ENCODE measurements at places on chromosomes 7 and 10.

DNA sequence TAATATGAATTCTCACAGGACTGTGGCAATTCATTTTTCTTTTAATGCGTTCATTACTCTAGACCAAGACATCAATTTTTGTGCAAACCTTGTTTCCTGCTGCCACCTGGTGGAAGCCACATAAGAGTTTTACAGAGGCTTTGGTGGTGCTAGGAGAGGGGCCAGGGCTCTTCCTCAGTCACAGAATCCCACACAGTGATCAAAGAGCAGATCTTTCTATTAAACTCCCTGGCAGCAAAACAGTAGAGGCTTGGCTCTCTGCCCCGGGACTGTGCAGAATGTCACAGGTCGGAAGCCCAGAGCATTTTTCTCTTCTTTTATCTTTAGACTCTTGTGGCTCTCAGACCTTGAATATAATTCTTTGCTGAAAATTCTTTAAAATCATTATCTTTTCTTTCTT is 506.4 kb upstream of the C7orf33 start:
- no peak for DNase-seq

DNA sequence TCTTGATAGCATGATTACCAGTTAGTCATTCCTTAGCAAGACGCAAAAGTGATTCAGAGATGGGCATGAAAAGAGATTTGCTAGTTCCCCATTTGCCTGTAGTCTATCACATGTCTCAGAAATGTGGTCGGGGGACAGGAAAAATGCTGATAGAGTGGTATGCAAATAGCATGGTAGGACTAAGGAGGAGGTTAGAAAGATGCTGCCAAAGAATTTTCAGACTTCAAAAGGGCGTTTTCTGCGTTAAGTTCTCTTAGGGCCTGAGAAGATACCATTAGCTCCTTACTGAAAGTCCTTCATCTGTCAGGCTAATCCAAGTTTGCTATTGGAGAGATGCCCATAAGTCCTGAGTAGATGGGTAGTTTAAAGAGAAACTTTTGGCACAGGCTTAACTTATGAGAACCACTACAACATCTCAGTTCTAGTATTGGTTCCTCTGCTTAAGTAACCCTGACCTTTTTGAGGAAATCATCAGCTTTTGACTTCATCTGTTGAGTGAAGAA is 2.7 kb downstream of the CALD1 start:
- no peak for DNase-seq

GRCh38 chr7:82105463-82105862 is 335.6 kb upstream of the HGF start:
- DNase-seq: no peak

DNA sequence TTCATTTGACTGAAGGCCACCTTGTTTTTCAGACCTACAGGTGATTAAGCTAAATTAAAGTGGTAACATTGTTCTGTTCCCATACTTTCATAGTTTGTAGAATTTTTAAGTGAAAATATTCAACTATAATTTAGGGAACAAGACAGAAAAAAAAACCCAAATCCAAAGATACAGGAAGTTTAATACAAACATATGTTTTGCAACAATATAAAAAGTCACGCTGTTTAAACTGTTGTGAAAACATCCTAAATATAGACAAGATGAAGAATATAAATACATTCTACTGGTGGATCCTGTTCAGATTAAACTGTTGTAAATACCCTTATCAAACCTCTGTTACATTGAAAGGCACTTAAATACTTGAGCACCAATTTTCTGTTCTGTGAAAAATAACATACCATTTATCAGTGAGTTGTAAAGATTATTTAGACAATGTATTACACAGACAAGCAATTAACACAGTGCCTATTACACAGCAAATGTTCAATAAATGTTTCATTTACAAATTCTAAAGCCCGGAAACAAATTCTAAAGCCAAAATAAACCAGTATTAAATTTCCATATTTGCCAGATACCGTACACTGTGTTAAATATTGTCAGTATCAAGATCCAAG is 14.2 kb downstream of the ASZ1 start:
- no peak for DNase-seq

GRCh38 chr10:104072786-104073185 is 12.9 kb downstream of the COL17A1 start:
- no peak for DNase-seq

- DNase-seq: peak; percentile 13
These were observed 2.4 kb downstream of the CHST12 start for GRCh38 chr7:2405601-2406345.

DNA sequence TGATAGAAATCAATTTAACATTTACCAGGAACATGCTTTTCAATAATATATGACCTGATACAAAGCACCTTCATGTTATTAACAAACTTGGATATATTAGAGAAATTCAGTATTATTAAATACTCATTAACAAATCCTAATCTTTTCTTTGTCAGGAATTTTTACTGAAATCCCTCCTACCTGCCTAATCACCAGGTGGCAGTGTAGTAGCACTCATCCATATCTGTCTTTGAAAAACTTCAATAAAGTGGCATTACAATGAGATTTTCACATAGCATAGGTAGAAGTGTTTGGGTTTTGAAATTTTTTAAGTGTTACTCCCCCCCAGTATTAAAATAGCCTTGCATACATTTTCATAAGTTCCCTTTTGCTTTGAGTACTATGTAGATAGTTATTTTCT is 1246.6 kb upstream of the LRRN3 start:
- DNase-seq: no peak

GRCh38 chr7:23746629-23747028 is 36.6 kb downstream of the STK31 start:
- DNase-seq: no peak

GRCh38 chr10:36182179-36182566 is 540.1 kb upstream of the FZD8 start:
- no peak for DNase-seq

DNA sequence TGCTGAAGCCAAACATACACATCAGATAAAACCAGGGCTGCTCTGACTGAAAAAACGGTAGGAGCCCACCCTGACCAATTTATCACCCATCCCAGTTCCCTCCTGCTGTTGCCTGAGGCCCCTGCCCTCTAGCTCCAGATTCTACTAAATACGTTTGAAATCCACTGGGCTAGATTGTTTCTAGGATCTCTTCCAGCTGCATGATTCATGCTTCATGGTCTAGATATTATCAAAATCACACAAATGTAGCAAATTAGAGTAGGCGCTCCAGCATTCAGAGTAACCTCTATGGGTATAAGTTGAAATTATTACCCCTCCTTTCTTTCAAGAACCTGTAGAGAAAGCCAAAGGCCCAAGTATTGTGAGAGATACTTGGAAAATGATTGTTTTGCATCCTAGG is 151.2 kb upstream of the FAM13C start:
- DNase-seq: no peak

DNA sequence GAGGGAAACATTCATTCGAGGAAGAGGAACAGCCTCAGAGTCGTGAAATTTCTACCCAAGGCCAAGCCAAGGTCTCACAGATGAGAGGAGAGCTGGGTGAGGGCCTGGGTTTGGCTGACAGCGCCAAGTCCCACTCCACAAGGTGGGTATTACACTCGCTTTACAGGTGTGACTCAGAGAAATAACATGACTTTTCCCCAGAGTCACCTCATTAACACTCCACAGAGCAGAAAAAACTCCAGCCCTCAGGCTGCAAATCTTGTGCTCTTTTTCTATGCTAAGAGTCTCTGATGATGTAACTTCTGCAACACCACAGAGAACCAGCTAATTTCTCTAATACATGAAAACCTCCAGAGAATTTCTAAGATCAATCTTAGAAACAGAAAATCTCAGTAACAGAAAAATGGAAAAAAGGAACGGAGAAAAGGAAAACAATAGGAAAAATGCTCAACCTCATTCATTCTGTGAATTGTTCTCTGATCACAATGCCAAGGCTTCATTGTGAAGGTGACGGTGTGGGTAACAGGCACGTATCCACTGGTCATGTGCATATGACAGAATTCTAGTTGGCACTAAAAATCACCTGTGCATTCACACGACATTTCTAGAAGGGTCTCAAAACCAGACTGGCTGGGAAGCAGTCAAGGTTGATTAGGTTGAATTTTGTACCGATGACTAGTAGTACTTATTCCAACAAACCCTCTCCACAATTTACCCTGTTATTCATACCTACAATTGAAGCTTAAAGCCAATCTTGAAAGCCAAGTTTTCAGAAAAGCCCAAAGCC is 20.3 kb downstream of the YWHAG start:
- DNase-seq: no peak

GRCh38 chr7:100896732-100897608 is 1.3 kb upstream of the ACHE start:
- peak; percentile 51 for DNase-seq

GRCh38 chr7:2255145-2256139 is 13.4 kb downstream of the NUDT1 start:
- DNase-seq: no peak

DNA sequence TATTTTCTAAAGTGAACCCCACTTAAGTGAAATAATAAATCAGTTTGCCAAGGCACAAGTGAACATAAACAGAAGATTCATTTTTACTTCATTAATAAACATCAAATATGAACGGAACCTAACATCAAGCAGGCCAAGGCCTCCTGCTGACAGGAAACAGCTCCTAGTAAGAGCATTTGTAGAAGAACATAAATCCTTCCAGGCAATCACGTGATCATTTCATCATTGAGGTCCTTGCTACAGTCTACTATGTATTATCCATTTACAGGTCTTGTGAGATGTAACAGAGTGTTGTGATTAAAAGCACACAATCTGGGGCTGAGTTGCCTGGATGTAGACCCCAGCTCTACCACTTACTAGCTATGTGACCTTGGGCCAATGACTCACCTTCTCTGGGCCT is 70.6 kb downstream of the CALD1 start:
- DNase-seq: no peak

DNA sequence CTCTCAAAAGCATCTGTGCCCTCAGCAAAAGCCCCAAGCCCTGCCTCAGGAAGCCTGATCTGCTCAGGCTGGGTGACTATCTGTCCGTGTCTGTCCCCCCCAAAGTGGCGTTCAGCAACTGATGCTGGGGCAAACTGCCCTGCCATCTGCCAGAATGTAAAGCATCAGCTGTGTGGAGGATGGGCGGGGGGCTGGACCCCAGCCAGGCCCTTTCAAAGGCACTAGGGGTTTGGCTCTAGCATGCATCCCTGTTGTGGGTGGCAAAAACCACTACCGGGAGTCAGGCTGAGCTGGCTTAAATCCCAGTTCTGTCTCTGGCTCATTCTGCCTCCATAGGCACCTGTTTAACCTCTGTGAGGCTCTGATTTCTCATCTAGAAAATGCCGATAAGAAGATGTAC is 35.5 kb downstream of the GPRIN2 start:
- DNase-seq: no peak

DNA sequence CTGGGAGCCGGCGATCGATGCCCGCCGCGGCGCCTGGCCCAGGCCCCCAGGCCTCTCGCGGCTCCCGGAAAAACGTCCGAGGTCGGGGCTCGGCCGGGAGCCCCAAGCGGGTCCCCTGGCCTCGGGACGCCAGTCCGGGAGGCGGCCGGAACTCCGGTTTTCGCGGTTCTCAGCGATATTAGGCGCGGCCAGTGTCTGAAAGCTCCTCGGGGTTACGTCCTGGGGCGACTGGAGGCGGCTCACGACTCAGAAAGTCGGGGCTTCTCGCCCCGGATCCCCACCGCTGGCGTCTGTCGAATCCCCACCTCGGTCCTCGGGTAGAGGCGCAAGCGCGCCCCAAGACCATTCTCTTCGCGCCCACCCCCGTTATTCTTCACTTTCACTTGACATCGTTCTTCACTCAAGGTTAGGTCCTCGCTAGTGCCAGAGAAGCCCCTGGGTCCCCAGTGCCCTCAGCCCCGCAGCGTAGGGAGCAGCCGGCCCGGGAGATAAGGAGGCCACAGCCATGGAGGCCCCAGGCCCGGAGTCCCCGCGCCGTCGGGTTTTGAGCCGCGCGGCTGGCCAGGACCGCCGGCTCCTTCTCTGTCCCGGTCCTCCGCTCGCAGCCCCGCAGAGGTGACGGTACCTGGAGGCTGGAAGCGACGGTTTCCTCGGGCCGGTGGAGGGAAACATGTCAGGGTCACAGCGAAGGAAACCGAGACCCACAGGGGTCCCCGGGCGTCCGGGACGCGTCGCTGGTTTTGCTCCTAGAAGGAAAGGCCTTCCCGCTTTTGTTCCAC is 35.2 kb upstream of the EBLN1 start:
- peak; percentile 30 for DNase-seq

GRCh38 chr10:27792216-27792615 is 46.6 kb upstream of the MKX start:
- no peak for DNase-seq

DNA sequence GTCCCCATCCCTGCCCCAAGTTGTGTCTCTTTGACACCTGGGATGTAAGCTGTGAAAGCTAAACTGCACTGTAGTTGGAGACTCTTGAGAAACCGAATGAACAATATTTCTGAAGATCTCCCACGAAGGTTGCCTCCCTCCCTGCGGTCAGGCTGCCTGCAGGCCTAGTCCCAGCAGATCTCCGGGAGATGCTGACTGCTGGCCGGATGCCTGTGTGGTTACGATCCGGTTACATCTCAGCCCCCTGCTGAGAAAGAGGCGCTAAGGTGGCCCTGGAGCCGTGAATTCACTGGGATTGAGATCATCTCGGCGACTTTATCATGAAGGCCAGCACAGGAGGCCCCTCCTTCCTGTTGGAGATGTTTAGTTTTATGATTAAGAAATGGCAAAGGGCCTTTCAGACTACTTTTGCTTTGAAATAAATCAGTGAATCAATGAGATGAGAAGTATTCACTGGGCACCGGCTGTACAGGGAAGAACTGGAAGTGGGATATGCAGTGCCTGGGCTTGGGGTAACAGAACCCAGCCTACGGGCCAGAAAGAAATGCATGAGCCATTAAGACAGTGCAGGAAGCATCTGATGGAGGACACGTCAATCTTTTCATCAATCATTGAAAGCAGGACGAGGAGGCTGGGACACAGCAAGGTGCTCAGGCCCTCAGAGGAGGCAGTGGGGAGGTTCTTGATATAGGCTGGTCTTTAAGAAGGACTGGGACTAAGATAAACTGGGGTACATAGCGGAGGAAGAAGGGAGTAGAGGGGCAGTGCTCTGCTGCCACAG is 177.6 kb downstream of the PRKAG2 start:
- DNase-seq: no peak

DNA sequence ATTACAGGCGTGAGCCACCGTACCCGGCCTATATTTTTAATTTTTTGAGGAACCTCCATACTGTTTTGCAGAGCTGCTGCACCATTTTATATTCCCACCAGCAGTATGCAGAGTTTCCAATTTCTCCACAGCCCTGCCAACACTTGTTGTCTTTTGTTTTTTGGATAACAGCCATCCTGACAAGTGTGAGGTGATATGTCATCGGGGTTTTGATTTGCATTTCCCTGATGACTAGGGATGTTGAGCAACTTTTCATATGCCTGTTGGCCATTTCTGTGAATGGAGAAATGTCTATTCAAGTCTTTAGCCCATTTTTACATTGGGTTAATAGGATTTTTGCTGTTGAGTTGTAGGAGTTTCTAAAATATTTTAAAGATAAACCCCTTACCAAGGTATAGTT is 22.2 kb downstream of the ENTPD7 start:
- no peak for DNase-seq

Measured in activated CD4-positive, alpha-beta T cell treated with anti-CD3 and anti-CD28 coated beads, Interleukin-2, amount 50 U/mL, for 24 hours (primary cell).